ENCODE measurements at places on chromosomes 5 and 9.

GRCh38 chr5:10295619-10296326, 11.9 kb downstream of the CMBL start:
- no peak for DNase-seq

- no peak for DNase-seq
Observed at GRCh38 chr5:129460936-129461710, 1.0 kb downstream of the ADAMTS19 start.

DNA sequence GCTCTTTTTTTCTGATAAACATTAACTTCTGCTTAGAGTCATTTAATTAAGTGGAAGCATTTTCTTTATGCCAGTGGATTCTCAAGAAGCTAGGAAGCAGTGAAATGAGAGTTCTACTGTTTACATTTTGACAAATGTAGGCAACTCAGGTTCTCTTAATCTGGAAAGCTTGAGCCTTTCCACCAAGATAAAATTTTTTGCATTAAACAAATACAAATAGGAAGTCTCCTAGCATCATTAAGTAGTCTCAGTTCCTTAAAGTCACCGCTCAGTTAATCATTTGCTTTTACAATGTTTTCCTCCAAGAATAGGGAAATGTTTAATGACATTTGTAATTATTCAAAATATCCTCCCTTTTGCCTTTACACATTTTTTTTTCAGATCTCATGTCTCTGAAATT, 290.4 kb upstream of the PDE4D start:
- no peak for DNase-seq

DNA sequence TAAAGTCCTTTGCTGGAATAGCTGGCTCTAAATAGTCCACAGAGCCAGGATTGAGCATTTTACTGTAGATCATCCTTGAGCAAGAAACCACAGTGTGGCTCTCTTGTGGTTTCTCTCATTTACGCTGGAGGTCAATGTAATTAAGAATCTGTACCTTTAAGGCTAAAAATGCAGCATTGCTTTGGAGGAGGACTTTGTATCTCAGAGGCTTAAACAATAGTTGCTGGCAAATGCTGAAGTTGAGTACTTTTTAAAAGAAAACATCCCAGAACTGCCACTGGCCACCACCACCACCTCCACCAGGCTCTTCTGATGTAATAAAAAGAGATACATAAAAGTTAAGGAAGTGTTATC, 177.3 kb upstream of the ADAMTSL1 start:
- DNase-seq: no peak

GRCh38 chr9:109769250-109769649, 10.7 kb upstream of the PALM2AKAP2 start:
- DNase-seq: no peak
